ENCODE measurements at places on chromosomes 12 and 14. TPM values are rescaled to one million over a fixed set of nuclear protein-coding genes. Genes with fewer than 3 reads are reported as not detected.

DNA sequence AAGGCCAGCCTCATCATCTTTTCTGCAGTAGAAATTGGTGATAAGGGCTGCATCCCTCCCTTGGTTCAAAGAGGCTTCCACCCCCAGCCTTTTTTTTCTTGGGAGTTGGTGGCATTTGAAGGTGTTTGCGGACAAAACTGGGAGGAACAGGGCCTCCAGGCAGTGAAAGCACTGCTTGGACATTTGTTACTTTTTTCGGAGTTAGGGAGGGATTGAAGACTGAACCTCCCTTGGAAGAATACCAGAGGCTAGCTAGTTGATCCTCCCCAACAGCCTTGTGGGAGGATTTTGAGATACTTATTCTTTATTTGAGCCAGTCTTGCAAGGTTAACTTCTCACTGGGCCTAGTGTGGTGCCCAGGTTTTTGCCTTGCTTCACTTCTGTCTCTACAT, 3.2 kb downstream of the PABPN1 start:
- H3K27ac ChIP-seq, result no peak overlapping the region
- DNase-seq, result no peak

Gene COX8C
- total RNA-seq, result not detected

DNA sequence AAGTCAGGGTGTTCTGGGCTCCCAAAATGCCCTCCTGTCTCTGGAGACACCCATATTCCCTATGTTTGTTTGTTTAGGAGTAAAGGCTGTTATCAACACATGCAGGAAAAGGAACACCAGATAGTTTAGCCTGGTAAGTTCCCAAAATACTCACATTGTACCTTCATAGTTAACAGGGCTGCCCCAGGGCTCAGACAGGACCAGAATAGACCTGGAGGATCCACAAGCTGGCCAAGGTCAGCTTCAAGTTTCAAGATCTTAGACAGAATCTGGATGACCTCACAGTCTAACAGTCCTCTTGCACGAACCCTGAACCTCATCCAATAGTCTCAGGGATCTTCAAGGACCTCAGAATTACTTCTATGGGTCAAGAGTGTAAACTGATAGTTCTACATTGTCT, 18.1 kb upstream of the HSP90B1 start:
- no peak for DNase-seq
- no peaks in the 10 kb centered on the region for H3K36me3 ChIP-seq
- H3K27ac ChIP-seq, result peak overlapping the region; percentile 0
- H3K4me3 ChIP-seq, result no peak overlapping the region
- H3K27me3 ChIP-seq, result no peaks in the 10 kb centered on the region
- peaks cover 29% of the 10 kb centered on the region for H3K4me1 ChIP-seq

GRCh38 chr14:106493962-106494823, 967.8 kb downstream of the TMEM121 start:
- no peak overlapping the region for H3K27ac ChIP-seq
- no peaks in the 10 kb centered on the region for H3K27me3 ChIP-seq
- DNase-seq, result no peak
- H3K36me3 ChIP-seq, result no peaks in the 10 kb centered on the region

Gene EPYC
- total RNA-seq, result not detected
